T follicular helper cell (primary cell): ENCODE measurements at places on chromosomes 6 and 20.

DNA sequence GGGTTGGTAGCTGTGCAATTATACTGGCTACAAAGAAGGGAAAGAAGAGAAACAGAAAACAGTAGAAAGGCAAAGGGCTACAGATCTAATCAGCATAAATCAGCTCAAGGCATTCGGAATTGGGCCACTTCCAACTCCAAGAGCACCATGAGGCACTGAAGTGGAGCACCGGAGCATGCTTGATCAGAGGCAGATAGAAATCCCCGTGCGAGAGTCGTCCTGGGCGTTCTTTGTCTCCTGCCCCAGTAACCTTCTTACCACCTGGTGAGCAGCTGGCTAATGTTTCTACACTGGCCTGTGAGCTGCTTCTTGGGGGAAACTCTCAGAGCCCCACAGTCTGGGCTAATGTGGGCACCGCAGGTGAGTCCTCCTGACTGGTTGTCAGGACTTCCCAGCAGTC, 16.7 kb downstream of the NEDD9 start:
- DNase-seq, result no peak

DNA sequence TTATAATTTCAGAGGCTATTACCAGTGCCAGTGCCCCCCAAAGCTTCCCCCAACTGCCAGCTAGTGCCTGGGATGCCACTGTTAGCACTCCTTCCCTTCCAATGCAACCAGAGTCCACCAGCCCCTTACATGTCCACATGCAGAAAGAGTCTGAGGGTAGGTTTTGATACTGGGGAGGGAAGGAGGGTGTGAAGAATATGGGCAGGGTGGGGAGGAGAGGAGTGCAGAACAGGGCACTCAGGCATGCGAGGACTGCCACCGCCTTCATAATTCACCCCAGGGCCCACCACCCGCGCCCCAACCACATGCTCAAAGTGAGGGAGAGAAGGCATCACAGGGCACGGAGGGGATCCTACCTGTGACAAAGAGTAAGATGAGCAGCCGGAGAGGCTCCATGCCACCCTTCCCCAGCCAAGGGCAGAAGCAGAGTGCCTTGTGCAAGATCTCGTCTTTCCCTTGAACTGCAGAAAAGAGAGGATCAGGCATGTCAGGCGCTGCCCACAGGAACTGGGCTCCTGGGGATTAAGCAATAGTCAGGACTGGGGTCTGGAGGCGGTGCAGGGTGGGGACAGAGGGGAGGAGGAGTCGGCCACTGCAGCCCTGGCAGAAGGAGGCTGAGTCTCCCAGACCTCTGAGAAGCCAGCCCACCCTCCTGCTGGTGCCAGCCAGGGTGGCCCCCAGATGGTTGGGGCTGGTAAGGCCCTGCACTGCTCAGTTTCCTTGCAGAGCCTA, at the start of gene TREM2:
Gene TREM2, minus strand, starts transcription at position 430 of the 732 bp plus-strand sequence. Its CDS starts 34 bp downstream, at position 396.
- no peak for DNase-seq

- no peak for DNase-seq
These were observed 107.2 kb upstream of the BTBD3 start for GRCh38 chr20:11810311-11811083.

GRCh38 chr20:33522256-33522820, 32.4 kb downstream of the CBFA2T2 start:
- no peak for DNase-seq

GRCh38 chr20:1062334-1063010, 55.9 kb upstream of the PSMF1 start:
- no peak for DNase-seq

- DNase-seq, result no peak
These were observed 41.2 kb downstream of the SASH1 start for GRCh38 chr6:148383658-148384368.

- no peak for DNase-seq
These were observed 21.3 kb upstream of the TMEM14A start for GRCh38 chr6:52649536-52650160.

DNA sequence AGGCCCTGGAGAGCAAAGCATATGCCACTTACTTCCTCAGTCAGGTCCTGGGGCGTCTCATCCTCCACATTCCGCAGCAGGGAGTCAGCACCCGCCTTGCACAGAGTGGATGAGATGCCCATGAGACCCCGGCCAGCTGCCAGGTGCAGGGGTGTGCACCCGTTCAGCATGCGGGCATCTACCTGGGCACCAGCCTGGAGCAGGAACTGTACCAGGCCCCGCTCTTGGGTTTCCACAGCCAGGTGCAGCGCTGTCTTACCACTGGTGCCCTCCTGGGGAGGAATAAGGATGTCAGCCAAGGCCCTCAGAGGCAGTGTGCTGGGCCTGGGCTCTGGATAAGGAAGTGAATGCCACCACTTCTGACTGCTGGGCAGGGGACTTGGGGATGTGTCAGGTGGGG, 2.7 kb upstream of the SLC35B2 start:
- no peak for DNase-seq

DNA sequence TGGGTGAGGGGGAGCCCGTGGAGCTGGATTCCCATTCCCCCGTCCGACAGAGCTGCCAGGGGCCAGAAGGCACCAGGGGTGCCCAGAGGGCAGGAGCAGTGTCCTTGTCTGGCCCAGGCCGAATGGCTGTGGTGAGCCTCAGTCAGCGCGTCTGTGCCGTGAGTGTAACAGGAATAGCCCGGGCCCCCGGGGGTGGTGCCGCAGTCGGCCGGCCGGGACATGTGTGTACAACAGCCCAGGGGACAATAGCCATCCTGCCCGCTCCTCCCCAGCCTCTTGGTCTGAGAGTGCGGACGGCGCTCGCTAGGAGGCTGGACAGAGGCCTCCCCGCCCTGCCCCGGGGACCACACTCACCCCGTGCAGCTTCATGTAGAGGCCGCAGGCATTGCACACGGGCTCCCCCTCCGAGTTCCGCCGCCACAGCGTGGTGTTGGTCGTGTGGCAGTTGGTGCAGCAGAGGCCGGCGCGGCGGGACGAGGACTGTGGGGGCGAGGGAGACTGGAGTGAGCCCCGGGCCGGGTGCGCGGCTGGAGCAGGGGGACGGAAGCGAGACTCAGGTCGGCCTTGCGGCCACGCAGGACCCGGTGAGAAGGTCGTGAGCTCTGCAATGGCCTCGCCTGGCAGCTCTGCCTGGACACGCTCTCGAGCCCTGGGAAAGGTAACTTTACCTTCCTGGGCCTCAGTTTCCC, 9.6 kb downstream of the GATA5 start:
- no peak for DNase-seq

DNA sequence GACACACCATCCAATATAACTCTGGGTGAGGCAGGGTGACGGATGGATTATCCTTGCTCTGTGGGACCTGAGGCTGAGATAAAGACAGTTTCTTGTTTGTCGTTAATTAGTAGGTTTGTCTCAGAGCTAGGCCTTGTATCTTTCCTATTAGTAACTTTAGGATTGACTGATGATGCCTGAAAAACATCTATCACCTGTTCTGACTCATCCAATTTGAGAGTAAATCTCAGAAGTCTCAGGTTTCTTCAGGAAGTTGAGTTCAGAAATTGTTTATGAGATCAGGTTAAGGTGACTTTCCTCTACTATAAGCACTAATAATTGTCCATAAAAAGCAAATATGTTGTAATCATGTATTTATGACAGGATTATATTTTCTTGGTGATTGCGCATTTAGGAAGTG, 129.5 kb upstream of the SUPT3H start:
- DNase-seq, result no peak

DNA sequence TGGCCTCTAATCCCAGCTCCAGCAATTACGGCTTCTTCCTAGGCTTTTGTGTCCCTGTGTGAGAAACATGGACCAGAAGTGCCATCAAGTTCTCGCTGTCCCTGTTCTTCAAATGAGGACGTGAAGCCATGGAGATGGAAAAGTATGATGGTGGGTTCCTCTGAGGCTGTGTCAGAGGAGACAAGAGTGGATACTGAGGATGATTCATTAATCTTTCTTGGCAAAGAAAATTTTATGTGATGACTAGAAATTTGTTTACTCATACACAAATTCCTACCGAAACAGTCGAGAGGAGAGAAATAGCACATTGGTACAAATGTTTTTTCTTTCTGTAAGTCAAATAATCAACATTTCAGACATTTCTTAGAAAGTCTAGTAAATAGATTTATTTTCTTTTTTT, 35.0 kb upstream of the PNRC1 start:
- no peak for DNase-seq

DNA sequence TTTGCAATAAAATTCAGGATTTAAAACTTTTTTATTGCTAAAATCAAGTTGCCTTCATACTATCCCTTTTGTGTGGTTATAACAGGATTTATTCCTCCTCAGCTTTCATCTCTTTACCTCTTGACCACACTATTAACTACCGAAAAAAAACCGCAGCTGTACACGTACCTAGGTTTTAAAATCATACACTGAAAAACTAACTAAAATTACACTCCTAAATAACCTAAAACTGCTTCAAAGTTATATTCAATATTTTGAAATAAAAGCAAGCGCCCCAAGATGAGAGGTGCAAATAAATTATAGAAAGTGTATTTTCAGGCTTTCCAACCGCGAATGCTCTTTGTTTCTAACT, 1.4 kb downstream of the MPC1 start:
- no peak for DNase-seq

DNA sequence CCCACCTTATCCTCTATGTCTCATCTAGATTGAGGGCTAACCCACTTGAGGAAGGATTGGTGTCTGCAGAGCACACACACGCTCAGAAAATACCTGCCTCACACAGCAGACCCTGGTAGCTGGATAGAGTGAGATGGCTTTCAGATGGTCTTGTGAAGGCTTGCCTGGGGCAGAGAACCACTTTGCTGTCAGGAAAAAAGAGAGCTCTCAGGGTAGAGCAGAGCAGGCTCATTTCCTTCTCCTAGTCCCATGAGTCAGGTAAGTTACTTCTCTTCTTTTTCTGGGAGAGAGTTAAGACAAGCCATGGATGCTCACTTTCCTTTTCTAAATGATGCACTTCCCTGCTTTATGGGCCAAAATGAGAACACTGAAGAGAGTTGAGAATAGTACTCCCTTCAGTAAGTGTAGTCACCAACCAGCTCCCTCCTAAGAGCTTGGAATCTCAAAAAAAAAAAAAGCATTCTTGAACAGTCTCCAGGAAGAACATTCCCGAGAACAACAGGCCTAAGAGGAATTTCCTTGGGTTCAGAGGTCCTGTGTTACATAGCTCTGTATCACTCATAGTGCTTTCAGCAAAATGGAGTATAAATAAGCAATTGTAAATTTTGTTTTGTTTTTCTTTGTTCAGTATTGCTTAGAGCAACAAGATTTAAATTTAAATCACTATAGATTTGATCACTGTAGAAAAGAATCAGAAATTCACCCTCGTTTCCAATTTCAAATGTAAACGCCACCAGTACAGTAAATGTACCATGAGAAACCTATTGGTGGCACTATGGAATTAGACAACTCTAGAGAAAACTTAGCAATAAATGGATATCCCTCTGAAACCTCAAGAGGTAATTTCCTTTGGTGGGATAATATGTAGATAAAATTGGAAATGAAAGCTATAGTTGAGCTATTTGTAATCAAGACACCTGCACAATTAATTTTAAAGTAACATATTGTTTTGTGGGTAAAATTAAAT, 530.3 kb downstream of the RFPL4B start:
- DNase-seq, result no peak

GRCh38 chr20:60634491-60635172, 617.4 kb upstream of the CDH4 start:
- DNase-seq, result no peak

DNA sequence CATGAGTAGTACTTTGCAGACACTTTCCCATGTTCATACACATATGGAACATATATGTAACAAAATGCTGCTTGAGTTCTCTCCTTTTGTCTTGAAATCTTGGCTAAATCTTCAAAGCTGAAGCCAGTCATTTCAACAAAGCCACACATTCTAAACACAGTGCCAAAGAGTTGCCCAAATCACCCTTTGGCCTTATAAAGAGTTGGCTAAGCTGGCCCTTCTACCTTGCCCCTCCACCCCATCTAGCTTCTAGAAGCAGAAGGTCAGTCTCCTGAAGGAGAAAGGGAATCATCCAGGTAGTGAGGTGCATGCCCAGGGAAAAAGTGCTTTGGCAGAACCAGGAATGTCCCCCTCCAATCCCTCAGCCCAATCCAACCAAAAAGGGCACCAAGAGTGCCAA, 58.3 kb downstream of the ALDH8A1 start:
- DNase-seq, result no peak

- DNase-seq, result no peak
These were observed at the start of gene HTR1B for GRCh38 chr6:77463308-77463860. Gene HTR1B (minus strand): TSS chr6:77463491. CDS start chr6:77463403, 88 bp downstream.

GRCh38 chr6:56567501-56567900, 75.2 kb downstream of the DST start:
- DNase-seq, result no peak

- DNase-seq, result no peak
These were observed 14.1 kb upstream of the TENT5A start for GRCh38 chr6:81766482-81767069.

GRCh38 chr20:24469116-24469893, at the start of gene SYNDIG1:
Gene SYNDIG1 (plus strand): TSS chr20:24469629. CDS start chr20:24543098, 73,469 bp downstream.
- DNase-seq, result no peak

GRCh38 chr6:84453499-84453898, 226.1 kb upstream of the CEP162 start:
- no peak for DNase-seq

DNA sequence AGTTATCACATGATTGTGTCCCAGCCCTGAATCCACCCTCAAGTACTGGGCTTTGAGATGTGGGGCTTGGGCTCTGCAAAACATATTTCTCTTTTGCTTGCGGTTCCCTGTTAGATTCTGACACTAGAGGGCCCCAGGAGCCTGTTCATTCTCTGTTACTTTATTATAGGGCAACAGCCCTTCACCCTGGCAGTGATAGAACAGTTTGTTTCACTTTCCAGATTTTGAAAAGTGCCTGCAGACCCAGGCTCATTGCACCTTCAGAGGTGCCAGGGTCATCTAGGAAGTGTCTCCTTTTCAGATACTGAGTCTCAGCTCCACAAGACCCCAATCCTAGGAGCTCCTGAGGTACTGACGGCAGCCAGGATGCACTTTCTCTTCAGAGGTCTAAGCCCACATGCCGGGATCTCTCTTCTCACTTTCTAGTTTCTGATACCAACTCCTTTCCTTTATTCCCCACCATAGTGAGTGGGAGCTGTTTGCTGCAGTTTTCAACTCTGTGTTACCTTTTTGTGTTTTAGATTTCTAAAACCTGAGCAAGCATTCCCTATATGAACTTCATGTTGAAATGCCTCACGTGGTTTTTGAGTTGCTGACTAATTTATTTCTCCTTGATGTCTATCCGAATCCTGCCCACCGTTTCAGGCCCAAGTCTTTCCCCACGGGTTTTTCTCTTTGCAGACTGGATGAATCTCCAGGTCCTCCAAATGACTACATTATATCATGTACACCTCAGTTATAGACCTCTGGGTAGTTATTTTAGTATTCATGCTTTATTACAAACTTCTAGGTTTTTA, 10.9 kb downstream of the ABT1 start:
- DNase-seq, result peak; percentile 39

- no peak for DNase-seq
These were observed 165.5 kb downstream of the SYNE1 start for GRCh38 chr6:152471456-152472265.

GRCh38 chr20:18637224-18637623, 49.4 kb downstream of the DTD1 start:
- no peak for DNase-seq

DNA sequence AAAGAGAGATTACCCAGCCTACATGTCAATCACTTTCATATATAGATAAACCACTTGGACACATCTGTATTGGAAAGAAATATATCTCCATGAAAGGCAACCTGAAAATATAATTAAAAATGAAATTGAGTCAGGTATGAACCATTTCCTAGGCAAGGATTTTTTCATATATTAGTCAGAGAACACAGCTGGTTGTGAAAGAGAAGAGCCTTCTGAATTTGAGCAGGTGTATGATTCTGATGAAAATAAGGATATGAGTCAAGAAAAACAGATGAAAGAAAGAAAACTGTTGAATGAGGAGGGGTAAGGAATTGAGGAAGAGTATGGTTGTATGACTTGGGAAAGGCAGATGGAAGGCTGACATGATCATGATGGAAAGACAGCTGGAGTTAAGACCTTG, 441.1 kb downstream of the HAO1 start:
- no peak for DNase-seq
